Activated T-cell treated with anti-CD3 and anti-CD28 coated beads for 24 hours (primary cell): ENCODE measurements at places on chromosomes 12 and 14.

- DNase-seq, result no peak
These were observed 30.3 kb upstream of the SMOC1 start for GRCh38 chr14:69848903-69849391.

DNA sequence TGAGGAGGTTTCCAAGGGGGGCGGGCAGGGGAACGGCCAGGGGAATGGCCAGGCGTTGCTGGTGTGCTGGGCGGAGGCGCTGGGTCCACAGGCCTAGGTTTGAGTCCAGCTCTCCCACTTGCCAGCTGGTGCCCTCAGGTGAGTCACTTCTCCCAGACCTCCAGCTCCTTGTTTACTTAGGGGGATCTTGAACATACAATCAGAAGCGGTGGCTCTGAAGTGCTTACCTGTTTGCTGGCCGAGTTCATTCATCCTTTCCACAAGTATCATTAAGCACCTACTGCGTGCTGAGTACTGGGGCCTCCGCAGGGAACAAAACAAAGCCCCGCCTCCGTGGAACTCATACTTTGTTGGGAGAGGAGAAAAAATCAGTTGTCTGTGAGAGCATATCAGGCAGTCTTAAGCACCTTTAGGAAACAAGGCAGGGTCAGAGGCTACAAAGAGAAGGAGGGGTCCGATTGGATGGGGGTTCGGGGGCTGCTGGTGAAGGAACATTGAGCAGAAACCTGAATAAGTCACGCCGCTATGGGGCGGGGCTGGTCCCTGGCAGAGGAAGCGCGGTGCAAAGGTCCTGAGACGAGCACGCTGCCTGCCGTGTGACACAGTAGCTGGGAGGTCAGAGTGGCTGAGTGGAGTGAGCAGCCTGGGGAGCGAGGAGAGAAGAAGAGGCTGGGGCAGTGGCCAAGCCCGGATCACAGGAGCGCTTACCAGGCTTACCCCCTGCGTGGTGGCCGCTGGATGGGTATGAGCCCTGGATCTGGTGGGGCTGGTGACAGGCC, 15.1 kb downstream of the MVK start:
- DNase-seq, result no peak

DNA sequence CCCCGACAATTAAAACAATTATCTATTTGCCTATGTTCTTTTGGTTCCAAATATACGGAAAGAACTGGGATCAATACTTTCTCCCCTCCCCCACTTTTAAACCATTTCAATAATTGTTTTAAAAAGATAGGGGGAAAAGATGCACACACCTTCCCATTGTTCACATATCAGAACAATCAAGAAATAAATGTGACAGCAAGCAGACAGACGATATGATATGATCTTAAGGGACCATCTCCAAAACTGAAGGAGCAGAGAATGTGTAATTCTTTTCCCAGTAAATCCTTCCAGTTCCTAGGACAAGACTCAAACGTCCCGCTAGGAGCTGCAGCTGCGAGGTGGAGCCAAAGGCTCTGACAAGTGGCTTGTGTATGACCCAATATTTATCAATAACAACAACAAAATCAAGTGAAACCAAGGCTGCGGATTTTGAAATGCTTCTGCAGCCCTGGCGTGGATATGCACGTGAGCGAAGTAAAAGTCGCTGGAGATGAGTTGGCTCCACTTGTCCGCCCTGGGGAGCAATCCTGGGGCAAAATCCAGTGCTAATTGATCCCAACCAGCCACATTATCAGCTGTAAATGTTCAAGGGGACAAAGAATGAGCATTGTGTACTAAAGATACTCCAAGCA, 8.2 kb upstream of the FOXG1 start:
- no peak for DNase-seq

- DNase-seq, result no peak
These were observed 16.4 kb downstream of the HDAC7 start for GRCh38 chr12:47803191-47803875.
